ENCODE measurements at places on chromosomes 16 and 17. TPM values are rescaled to one million over a fixed set of nuclear protein-coding genes. Genes with fewer than 3 reads are reported as not detected.

DNA sequence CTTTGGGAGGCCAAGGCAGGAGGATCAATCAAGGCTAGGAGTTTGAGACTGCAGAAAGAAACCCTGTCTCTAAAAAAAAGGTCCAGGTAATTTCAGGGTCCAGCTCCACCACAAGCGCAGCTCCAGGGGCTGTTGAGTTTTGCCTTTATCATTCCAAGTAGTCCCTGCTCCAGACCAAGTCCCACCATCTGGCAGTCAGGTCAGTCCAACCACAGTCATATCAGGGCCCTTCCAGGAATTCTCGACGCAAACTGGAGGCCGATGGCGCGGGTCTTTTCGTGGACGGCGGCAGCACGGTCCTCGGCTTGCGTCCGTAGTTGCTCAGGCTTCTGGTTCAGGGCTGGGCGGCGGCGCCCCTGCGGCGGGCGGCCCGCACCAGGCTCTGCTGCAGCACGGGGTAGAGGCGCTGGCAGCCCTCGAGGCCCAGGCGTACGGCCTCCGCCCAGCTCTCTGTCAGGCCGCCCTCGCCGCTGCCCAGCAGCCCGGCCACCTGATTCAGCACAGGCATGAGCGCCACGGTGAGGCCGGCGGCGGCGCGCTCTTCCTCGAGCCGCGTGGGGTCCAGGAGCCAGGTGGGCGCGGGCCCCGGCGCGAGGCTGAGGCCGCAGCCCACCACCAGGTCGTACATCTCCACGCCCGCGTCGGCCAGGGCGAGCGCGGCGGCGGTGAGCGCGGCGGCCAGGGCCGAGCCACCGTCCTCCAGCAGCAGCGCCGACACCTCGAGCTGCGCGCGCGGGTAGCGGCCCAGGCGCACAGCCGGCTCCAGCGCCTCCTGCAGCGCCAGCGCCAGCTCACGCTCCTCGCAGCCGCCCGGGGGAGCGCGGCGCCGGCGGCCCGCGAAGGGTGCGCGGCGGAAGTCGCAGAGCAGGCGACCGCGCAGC is 752 bp downstream of the EXOSC6 start:
- no peak for DNase-seq

- DNase-seq = no peak
Measured at GRCh38 chr16:85120006-85120340, 7.7 kb upstream of the CIBAR2 start.

DNA sequence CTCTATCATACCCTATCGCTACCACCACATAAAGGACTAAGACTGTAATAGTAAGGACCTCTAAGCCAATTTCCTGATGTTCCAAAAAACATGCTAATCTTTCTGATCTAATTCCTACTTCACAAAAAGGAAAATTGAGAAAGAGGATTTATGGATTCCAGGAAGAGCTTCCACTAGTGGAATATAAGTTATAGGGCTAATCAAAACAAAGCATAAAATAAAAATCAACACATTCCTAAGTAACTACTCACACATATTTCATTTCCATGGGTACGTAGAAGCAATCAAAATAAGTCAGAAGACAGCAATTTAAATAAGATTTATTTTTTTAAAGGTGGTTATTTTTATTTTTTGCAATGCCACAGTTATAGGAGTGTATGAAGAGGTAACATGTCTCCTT is 12.4 kb downstream of the CCDC43 start:
- no peak for DNase-seq

Gene SCNN1G
- not detected for total RNA-seq

GRCh38 chr17:74679374-74679773 is 33.3 kb downstream of the CD300LF start:
- DNase-seq = no peak

DNA sequence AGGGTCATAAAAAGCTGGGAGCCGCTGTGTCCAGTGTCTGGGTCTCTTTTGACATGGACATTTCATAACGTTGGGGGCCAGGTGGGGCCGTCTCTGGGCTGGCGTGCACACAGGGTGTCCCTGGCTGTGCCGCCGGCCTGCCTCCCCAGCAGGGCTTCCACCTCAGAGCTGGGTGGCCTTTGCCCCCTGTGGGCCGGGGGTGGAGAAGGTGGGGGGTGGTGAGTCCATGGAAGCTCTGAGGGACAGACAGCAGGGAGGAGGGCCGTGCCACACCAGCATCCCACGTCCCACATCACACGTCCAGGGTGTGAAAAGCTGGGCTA is 908 bp upstream of the SNAI3 start:
- no peak for DNase-seq

DNA sequence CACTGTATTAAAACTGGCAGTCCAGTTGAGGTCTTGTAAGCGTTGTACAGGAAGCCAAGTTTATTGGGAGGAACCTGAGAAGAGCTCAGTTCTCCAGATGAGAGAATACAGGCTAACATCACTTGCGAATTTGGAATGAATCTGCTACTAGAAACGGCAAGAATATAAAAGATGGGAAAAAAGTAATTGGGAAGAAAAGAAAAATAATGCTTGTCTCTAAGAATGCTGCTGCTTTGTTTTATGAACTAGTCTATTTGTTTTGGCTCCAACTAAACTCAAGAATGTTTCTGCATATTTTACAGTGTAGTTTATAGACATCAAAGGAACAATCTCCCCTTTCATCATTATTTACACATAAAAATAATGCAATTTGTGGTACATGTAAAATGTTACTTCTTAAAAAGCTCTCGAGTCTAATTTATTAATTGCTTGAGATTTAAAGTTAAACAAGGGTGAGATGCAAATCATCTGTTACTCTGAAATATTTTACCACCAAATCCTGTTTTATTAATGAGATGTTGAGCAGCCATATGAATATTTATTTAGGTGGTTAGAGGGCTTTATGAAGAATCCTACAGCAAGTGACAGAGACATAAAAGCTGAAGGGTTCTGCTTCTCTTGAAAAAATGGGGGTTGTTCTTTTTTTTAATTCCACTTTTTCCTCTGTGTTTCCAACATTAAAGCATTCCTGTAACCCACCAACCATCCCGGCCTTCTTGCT is 162.1 kb upstream of the AXIN2 start:
- no peak for DNase-seq

Gene P2RX5
- total RNA-seq = 14.3 TPM

Gene SLC43A2
- total RNA-seq = 9.0 TPM

DNA sequence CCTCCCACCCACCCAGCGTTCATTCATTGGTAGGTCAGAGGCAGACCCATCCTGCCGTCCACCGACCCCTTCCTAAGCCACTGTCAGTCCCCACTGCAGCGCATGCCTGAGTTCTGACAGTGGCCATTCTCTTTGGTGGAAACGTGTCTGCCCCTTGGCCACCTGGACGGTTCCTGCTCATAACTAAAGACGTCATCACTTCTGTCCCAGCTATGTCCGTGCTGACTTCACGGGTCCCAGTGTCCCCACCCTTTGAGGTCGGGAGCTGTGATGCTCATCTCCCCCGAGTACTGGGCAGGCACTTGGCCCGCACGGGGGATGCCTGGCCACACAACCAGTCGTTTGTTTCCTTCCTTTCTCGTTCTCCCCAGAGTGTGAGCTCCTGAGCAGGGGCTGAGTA is 267.1 kb downstream of the C16orf95 start:
- DNase-seq = no peak

- DNase-seq = no peak
Measured at GRCh38 chr17:1693339-1693738, 8.7 kb upstream of the PRPF8 start.

DNA sequence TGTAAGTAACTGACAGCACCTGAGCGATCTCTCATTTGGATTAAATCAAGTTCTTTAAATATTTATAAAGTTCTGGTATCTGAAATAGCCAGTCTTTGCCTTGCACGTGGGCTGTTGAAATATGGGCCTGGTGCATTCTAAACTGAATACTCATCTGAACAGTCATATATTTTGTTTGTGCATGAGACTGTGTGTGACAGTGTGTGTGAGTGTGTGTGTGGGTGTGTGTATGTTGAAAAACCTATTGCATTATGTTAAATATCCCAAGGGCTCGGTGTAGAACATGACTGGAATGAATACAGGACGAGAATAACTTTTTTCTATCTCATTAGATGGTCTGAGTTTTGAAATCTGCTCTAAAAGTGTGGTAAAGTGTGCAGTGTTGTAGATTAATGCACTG is 82.4 kb upstream of the TOX3 start:
- DNase-seq = no peak

Gene CA5A
- not detected for total RNA-seq

GRCh38 chr16:54389836-54390494 is 103.4 kb upstream of the IRX3 start:
- no peak for DNase-seq

DNA sequence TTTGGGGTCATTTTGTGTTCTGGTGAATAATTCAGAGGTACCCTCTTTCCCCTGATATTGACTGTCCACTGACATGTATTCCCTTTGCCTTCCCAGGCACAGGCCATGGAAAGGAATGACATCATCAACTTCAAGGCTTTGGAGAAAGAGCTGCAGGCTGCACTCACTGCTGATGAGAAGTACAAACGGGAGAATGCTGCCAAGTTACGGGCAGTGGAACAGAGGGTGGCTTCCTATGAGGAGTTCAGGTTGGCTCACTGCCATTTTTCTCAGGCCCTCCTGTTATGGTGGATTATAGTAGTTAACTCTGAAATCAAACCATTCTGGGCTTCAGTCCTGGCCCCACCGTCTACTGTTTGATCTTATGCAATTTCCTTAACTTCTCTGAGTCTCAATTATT is 1.6 kb upstream of the EFTUD2 start:
- no peak for DNase-seq

GRCh38 chr17:81865733-81866439 is 5.3 kb downstream of the ARHGDIA start:
- DNase-seq = no peak

GRCh38 chr17:50101346-50102163 is 6.4 kb downstream of the PDK2 start:
- no peak for DNase-seq

GRCh38 chr16:660132-660458 is 7.8 kb upstream of the RHOT2 start:
- no peak for DNase-seq

- DNase-seq = no peak
Measured at GRCh38 chr17:81179861-81180260, 13.8 kb upstream of the AATK start.

DNA sequence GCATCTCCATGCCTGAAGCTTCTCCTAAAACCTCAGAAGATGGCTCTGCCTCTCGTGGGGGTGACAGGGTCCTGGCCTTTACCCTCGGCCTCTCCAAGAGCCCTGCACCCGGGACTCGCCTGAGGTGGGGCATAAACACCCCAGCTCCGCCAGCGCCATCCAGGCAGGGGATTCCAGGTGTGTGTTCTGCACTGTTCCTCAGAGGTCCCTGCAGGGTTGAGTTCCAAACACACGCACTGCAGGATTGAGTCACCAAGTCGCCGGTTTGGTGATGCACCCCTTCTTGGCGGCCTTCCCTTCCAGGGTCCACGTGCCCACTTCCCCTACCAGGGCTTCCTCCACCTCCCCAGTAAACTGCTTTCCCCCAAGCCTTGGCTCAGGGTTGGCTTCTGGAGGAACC is 40.0 kb upstream of the RBFOX3 start:
- no peak for DNase-seq

DNA sequence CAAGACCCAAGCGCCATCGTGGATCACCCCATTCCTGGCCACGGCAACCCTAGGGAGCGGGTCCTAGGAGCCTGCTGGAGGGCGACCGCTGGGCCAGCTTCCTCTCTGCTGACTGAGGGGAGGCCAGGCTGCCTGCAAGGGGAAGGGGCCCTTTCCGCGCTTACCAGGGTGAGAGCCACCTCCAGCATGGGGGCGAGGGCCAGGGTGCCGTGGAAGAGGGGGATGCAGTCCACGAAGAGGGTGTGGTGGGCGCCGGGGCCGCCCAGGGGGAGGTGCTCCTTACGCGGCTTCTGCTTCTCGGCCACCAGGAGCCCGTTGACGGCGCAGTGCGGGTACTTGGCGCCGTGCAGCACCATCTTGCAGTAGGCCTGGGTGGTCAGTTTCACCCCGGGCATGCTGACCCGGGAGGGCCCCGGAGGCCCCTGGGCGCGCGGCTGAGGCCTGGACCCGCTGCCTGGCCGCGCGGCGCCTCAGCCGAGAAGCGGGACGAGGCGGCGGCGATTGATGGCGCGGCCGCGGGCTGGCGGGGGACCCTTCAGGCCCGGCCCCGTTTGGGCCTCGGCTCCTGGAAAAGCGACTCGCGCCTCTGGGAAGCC is 345 bp downstream of the EMC8 start:
- no peak for DNase-seq

- DNase-seq = no peak
Measured at GRCh38 chr16:798666-799065, 1.9 kb downstream of the GNG13 start.

- DNase-seq = no peak
Measured at GRCh38 chr16:86220561-86220960, 289.8 kb upstream of the FOXF1 start.

DNA sequence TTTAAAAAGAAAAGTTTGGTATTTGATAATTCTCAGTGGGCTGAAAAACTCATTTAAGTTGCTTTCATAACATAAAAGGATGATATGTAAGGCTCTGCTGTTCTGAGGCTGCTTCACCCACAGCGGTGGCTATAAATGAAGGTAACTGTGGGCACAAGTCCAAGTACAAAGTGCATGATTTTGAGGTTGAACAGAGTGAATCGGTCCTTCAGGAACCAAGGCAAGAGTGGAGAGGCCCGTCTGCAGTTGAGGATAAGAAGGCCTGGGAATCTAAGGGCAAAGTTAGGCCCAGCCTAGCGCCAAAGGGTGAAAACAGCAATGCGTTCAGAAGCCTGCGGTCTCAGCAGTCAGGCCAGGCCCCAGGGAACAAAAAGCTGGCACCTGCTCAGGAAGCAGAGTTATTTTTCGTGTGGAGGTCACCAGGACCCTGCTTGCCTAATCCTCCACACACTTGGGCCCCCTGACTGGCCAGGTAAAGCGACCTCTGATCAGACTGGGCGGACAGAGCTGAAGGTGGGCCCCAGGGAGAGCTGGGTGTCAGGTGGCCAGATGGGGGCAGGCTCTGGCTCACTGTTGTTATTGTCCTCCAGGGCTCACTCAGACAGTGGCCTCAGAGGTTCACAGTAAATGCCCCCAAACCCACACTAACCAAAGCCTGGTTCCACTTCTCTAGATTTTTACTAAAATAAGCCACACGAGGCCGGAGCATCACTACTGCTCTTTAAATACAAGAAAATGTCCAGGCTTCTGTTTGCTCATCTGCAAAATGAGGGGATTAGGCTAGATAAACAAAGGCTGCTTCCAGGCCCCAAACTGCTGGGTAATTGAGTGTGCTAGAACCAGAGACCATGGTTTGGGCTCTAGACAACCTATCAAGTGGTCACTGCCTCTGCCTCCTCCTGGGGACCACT is 46.5 kb downstream of the TEX2 start:
- DNase-seq = no peak

- no peak for DNase-seq
Measured at GRCh38 chr17:75371981-75372380, 33.5 kb downstream of the GRB2 start.

Gene HSD3B7
- not detected for total RNA-seq

- DNase-seq = no peak
Measured at GRCh38 chr16:9908613-9909012, 273.6 kb downstream of the GRIN2A start.

Gene PIGW
- 3.4 TPM for total RNA-seq

DNA sequence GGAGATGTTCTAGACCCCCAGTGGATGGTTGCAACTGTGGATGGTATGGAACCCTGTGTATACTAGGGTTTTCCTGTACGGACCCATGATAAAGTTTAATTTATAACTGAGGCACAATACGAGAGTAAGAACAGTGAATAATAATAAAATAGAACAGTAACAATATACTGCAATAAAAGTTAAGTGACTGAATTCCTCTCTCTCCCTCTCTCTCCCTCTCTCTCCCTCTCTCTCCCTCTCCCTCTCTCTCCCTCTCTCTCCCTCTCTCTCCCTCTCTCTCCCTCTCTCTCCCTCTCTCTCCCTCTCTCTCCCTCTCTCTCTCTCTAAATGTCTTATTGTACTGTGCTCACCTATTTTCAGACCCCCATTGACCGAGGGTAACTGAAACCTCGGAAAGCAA is 291.0 kb downstream of the IRF8 start:
- no peak for DNase-seq

Gene MT1F
- total RNA-seq = 2.7 TPM

Data from CD4-positive, alpha-beta T cell (primary cell).